ENCODE measurements at places on chromosomes 2 and 18. TPM values are rescaled to one million over a fixed set of nuclear protein-coding genes. Genes with fewer than 3 reads are reported as not detected.

DNA sequence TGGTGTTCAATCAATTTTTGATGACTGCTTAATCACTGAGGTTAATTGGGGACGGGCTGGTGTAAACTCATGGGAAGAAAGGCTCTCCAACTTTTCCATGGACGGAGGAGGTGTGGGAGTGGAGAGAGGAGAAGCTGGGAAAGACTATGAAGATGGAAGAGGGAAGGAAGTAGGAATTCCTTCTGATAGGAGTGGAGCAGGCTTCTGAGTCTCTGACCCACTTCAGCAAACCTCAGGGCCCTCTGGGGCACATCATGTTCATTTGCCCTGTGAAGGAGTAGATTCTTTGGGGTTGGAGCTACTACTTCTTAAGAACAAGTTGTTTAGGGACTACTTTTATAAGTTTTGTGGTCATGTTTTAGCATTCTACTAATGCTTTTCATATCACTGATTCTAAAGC, 87.0 kb upstream of the MAP4K3 start:
- DNase-seq, result no peak

The NUP35 gene
- total RNA-seq, result 12.0 TPM

- peak; percentile 5 for DNase-seq
Observed at GRCh38 chr18:30987467-30988241, 54.9 kb downstream of the DSC3 start.

DNA sequence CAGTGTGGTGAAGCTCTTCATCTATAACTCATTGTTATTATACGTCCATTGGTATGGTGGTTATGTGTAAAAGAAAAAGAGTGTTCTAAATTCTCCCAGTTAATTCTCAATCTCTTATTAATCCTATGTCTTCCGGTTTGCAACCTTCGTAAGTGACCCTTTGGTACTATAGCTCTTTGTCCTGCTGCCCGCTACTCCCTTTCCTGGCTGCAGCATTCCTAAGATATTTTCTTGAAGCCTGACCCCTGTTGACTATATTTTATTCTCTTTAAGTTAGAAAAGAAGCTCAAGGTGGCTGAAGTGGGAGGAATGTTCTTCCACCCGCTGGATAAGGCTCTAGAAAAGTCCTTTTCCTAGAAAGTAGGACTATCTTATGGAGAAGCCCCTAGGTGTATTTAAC, 684.8 kb downstream of the SOCS6 start:
- DNase-seq, result no peak

The METTL8 gene
- 40.4 TPM for total RNA-seq

DNA sequence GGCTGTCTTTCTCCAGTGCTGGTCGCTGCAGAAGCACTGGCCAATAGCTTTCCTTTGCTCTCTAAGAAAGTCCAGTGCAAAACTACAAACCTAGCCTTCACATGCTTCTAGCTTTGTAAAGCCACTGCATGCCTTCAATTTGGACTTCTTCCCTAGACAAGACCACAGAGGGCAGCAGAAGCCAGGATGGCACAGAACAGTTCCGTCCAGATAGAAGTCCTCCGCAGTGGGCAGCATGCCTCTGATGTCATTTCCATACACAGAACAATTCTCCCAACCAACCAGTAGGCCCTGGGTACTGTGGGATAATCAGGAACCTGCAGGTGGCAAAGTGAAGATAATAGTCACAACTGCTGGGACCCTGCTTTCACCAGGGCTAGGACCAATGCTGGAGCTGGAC, 3.3 kb downstream of the ST6GAL2 start:
- no peak for DNase-seq

The IL36RN gene
- 0.14 TPM for total RNA-seq

GRCh38 chr2:37154785-37155184, 2.0 kb downstream of the EIF2AK2 start:
- no peak for DNase-seq

DNA sequence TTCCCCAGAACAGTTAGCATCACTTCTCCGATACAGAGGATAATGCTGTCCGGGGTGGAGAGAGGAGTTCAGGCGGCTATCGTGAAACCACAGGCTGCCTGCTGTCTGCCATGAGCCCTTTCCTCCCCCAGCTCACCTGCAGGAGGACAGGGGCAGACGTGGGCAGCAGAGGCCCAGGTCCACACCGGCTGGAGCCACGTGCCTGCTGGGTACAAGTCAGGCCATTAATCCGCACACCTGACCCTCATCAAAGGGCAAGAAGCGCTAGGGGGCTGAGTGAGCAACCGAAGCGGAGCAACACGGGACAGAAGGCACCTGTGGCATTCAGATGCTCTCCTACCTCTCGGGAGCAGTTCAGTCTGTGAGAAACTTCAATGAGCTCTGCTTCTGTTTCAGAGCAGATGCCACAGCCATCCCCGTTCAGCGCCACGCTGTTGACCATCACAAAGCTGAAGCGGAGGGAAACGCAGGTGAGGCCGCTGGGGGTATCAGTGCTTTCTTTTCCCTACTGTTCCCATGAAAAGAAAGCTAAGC, 21.5 kb downstream of the MPPE1 start:
- no peak for DNase-seq

The C2orf80 gene
- not detected for total RNA-seq

The ITGA4 gene
- total RNA-seq, result 23.5 TPM

The CHRNG gene
- not detected for total RNA-seq

The CRYGC gene
- not detected for total RNA-seq

The MC5R gene
- total RNA-seq, result 0.26 TPM

DNA sequence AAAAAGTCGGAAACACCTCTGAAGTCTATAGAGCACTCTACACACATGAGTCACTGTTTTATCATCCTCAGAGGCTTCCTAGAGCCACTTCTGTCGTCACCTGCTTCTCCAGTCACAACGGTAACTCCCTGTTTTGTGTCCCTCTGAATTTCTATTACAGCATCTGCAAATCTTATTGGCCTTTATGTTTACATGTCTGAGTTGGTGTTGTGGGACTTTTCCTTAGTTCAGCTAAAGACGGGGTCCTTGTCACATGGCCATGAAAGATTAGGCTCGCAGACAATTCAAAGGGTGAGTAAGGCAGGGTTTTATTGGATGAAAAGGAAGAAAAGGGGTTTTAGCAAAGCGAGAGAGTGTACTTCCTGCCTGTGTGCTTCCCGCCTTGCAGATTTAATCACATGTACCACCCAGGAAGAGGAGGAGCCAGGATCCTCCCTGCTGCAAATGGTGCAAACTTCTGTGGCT, 185.6 kb downstream of the LPIN1 start:
- DNase-seq, result no peak

DNA sequence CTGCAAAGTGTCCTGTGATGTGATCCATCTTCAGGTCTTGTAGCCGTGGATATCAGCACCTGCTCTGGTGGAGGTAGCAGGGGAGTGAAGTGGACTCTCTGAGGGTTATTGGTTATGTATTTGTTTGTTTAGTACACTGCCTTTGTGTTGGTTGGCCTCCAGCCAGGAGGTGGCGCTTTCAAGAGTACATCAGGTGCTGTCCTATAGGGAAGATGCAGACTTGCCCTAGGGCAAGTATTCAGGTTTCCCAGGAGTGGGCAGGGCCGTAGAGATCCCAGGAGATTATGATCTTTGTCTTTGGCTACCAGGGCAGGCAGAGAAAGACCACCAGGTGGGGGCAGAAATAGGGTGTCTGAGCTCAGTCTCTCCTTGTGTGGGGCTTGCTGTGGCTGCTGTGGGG, 411.8 kb downstream of the SOX11 start:
- DNase-seq, result no peak

The SCN3A gene
- total RNA-seq, result 1.4 TPM

GRCh38 chr2:3334392-3335345, 42.9 kb downstream of the EIPR1 start:
- DNase-seq, result no peak

DNA sequence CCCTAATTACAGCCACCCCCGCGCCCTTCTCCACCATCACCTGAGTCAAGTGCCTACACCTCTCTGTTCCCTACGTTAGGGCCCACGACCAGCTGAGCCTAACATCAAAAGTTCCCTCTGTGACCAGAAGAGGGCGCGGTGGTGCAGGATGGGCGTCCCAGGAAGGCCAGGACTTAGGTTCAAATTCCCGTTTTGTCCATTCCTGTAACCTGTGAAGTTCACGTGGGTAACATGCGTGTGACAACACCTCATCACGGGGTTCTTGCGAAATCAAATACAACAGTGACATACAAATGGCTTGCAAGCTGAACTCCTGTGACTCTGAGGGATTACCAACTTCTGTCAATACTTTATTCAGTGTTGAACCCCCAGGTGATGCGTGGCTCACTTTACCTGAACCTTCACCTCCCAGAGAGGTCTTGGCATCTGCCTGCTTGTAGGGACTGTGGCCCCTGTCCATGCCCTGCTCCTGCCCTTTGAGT, 207.9 kb downstream of the ARL4C start:
- DNase-seq, result peak; percentile 33

- no peak for DNase-seq
Observed at GRCh38 chr2:12731701-12732280, 15.1 kb downstream of the TRIB2 start.

The NRP2 gene
- total RNA-seq, result 76.7 TPM

GRCh38 chr2:223601932-223602666, at the start of gene SCG2:
Gene SCG2 (minus strand): TSS chr2:223602361. CDS start chr2:223599282, 3,079 bp downstream.
- peak; percentile 89 for DNase-seq

DNA sequence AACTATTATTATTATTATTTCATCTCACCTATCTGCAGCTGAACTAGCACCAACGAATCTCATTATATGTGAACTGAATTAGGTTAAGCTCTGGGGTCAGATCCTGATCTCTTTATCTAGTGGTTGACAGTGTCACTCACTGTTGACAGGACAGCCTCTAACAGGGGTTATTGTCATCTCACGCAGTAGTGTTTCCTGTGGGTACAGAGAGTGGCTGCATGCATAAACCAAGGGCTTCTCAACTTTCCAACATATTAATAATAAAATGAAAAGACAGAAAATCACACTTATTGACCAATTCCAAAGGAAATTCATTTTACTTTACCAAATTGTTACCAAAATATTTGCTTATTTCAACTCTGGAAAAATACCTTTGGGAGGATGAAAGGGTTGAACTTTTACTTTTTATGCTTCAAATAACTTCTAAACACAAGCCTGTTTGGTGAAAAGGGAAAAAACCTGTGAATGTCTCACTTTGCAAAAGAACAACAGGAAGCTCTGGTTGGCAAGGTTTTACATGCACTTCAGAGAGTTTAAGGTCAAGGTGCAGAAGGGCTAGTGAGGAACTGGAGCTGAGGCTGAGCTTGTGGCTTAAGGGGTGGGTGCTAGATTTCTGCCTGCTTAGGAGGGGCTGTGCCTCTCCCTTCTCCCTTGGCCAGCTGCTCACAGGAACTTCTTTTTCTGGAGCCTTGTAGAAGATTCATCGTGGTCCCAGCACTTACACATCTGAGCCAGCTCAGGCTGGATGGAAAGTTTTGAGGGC, 72.6 kb downstream of the CTAGE1 start:
- DNase-seq, result no peak

DNA sequence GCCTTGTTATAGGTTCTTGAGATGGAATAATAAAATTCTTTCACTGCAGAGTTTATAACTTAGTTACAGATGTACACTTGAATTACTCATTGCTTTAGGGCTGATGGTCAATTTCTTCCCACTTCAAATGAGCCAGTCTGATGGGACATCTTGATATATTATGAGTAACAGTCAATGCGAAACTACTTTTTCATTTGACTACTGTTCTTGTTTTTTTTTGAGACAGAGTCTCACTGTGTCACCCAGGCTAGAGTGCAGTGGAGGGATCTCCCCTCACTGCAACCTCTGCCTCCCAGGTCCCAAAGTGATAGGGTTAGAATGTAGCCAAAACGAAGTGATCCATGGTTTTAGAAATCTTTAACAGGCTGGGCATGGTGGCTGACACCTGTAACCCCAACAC, 57.1 kb downstream of the ST3GAL5 start:
- no peak for DNase-seq

DNA sequence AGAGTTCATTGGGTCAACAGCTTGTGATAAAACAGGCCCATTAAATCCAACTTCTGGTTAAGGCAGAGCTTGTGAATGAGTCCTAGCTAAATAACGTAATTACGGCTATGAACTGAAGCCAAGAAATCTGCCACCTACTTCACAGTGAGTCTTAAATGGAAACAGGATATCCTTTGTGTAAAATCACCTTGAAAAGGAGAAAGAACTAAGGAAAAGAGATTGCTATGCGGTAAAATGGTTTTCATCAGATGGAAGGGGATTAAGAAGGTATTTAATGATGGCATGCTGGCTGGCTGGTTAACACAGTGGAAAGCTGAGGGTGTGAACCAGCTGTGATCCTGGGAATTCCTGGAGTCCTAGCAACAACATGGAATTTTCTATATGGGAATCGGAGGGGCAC, 156.6 kb downstream of the DOK6 start:
- DNase-seq, result no peak

- DNase-seq, result peak; percentile 57
Observed at GRCh38 chr2:37832590-37833197, 92.4 kb upstream of the RMDN2 start.

DNA sequence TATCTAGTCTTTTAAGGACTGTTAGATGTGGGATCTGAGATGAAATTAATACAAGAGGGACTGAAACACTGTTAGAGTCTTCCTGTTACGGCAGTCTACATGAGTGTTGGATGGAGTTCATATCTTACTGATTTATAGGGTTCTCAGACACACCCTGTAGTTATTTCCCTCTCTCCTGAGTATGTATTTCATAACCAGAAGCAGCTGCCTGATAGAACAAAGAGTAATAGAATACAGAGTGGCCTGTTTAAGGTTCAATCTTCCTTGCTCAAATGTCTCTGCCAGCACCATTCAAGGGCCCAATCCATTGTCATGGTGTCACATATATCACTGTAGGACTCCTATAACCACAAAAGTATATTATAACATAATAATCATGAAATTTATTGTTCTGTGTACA, 1229.1 kb upstream of the ACVR2A start:
- no peak for DNase-seq

DNA sequence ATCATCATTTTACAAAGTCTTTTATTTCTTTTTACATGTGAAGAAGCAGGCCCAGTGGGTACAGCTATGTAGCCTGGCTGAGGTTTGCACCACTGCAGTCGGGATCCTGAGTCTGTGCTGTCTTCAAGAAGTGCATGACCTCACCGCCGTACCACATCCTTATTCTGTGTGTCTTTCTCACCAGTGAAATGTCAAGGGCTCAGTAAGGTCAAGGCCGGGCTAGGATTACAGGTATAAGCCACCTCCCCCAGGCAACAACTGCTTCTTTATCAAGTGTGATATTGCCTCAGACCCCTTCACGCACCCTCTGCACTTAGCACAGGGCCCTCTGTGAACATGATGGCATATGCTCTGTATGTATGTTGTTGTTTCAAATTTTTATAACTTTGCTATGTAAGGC, 76.7 kb downstream of the PIEZO2 start:
- no peak for DNase-seq

The IL1R2 gene
- total RNA-seq, result not detected

GRCh38 chr18:59983506-59983905, 83.7 kb downstream of the PMAIP1 start:
- DNase-seq, result no peak

GRCh38 chr2:112634153-112634873, 11.4 kb upstream of the SLC20A1 start:
- no peak for DNase-seq

- DNase-seq, result peak; percentile 78
Observed at GRCh38 chr2:182866461-182867406, at the start of gene FRZB. Gene FRZB (minus strand): TSS chr2:182866637. CDS start chr2:182866552, 85 bp downstream.

GRCh38 chr2:147420517-147420916, 424.3 kb upstream of the ACVR2A start:
- no peak for DNase-seq

The PROKR1 gene
- not detected for total RNA-seq
